GM12878 (cell line): ENCODE measurements at places on chromosomes 1 and 21. TPM values are rescaled to one million over a fixed set of nuclear protein-coding genes. Genes with fewer than 3 reads are reported as not detected.

The KRTAP20-1 gene
- not detected in 2 replicates for polyA plus RNA-seq

The NPL gene
- polyA plus RNA-seq: 8.5 and 11.2 TPM in 2 replicates

The POFUT2 gene
- 5.9 and 6.0 TPM in 2 replicates for polyA plus RNA-seq

The FLG gene
- polyA plus RNA-seq: not detected in 2 replicates

GRCh38 chr1:44596511-44596910 is 77.8 kb downstream of the TMEM53 start:
- no peak for DNase-seq
